ENCODE measurements at places on chromosomes 4 and X.

DNA sequence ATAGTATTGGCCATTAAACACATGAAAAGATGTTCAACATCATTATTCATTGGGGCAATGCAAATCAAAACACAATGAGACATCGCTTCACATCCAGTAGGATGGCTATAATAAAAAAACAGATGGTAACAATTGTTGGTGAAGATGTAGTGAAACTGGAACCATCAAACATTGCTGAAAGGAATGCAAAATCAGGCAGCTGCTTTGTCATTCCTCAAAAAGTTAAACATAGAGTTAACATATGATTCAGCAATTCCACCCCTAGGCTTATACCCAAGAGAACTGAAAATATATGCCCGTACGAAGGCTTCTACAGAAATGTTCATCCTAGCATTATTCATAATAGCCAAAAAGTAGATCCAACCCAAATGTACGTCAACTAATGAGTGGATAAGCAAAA lies 144.0 kb upstream of the NAP1L5 start:
- DNase-seq: no peak

GRCh38 chr4:112513971-112514646 lies 1.9 kb downstream of the NEUROG2 start:
- DNase-seq: no peak

- no peak for DNase-seq
Observed at GRCh38 chr4:113834298-113834697, 72.8 kb upstream of the CAMK2D start.

DNA sequence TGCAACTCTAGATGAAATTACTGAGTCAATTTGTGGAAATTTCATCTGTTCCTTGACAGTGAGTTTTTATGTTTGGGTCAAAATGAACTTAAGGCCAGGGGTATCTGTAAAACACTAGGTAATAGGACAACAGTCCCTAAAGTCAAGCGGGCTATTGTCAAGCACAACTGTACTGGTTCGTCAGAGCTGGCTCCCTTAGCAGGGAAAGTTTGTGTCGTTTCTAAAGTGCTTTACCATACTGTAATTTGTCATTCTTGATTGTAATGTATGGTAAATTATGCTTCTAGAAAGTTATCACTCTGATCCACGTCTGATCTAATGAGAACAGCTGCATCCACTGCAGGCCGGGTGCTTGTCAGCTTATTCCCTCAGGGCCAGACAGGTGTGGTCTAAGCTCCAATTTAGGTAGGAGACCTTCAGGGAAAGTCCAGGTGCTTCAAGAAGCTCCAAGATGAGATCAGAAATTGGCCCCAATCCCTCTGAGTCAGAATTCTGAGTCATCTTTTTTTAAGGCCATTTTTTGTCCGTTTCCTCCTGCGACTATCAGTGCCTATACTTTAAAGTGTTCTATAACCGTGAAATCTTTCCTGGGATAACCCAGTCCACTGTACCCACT lies 92.2 kb downstream of the PALLD start:
- peak; percentile 84 for DNase-seq

GRCh38 chr4:120858776-120859175 lies 63.8 kb downstream of the PRDM5 start:
- no peak for DNase-seq

DNA sequence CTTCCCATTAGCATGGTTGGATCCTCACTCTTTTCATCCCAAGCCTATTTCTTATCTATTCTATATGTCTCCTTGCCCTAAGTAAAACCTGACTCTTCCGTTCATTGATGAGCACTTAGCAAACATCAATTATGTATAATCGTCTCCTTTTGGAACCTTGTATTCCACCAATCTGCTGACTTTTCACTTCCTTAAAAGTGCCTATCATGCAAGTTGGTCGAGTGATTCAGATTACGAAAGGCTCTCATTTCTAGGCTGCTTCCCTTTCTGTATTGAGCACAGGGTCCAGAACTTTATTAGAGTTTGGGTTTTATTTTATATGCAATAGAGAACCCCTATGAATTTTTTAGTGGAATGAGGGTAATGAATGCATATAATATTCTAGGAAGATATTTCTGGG lies 27.1 kb upstream of the ALB start:
- DNase-seq: no peak

DNA sequence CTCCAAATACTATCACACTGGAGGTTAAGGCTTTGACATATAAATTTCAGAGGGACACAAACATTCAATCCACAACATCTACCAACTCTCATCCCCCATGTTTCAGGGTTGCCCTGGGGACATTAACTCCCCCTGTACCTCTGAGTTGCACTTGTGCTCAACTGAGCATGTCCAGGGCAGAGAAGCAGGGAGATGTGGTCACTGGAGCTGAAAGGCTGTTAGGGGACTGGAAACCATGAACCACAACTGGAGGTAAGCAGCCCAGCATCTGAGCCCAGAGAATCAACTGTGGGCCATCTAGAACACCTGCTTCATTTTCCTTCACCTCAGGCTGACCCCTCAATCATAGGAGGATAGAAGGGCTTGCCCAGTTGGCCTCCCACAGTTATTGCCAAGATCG lies 641.1 kb downstream of the MID1IP1 start:
- no peak for DNase-seq

DNA sequence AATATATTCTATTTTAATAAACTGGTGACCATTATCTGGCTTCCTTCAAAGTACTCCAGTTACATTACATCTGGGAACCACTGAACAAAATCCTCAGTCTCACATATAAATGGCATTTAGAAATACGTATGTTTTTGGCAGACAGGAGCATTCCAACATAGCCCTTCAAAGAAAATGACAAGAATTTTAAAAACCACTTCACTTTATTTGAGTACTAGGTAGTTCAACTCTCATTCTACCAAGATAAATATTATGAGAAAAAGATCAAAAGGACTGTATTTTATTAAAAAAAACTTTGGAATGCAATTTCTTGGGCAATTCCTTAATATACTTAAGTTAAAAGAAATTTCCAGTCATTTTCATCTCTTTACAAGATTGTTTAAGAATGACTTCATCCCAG lies 17.6 kb downstream of the TNIP3 start:
- DNase-seq: peak; percentile 90

Measured in astrocyte (in vitro differentiated cells and primary cell).